Cortex of kidney (tissue), 1 donor: ENCODE measurements at places on chromosomes 7 and 10.

DNA sequence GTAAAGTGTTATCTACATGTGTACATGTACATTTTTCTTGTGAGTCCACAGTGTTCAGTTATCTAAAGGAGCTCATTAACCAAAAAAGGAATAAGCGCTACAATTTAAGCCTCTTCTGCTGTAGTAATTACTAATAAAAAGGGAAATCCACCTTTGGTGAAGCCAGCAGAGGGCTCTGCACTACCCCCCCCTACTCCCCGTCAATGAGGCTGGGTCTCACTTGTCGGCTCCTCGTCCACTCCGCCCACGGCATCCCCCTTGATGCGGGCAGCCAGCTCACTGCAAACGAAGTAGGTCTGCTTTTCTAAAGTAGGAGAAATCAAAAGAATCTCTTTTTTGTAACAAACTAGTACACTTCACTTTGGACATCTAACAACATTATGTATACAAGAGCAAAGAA lies 4.7 kb upstream of the WASHC2A start:
- no peak for DNase-seq

- no peak for DNase-seq
These were observed 281.7 kb downstream of the AHR start for GRCh38 chr7:17580141-17580540.

DNA sequence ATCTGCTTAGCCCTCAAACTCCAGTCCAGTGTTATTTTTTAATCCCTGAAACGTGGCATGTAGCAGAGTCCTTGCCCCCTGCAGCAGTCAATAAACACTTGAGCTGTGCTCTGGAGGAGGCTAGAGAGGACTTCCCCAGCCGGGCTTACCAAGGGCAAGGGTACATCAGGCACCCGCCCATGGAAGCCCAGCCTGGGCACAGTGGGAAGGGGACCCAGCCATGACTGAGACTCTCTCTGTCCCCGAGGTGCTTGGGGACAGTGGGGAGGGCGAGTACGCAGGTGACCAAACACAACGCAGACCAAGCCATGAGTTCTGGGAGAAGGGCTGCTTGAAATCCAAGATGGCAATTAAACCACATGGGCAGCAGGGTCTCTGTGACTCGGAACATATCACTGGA lies 45.2 kb downstream of the EBF3 start:
- DNase-seq: no peak

DNA sequence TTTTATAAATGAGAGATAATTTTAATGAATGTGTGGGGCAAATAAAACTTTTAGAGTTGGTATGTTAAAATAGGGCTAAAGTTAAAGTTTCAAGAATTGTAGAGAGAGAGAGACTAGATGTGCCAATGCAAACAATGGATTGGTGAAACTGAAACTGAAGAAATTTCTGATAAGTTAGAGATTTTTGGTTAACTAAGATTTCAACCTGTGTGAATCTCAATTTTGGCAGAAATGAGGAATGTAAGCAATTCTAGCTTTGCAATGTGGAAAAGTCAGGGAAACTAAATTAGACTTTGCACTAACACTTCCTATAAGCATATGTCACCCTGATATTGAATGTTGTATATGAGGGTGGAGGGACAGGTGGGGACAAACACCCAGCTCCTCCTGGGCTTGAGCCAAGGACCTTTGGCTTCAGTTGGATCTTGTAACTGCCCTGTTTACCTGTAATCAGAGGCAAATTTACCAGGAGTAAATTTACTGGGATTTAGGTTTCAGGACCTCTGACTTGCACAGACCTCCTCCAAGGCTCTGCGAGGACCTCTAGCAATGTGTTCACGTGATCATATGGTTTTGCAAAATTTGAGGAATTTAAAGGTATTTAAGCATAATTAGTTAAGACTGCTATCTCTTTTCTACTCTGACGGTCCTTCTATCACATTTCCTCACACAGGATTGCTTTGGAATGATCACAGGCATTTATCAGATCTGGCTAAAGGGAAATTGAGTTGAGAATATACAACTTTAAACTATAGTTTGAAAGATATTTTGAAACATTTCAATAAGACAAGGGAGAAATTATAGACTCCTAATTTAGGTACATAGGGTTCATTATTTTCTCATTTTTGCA lies 33.1 kb upstream of the RPA3 start:
- DNase-seq: no peak

DNA sequence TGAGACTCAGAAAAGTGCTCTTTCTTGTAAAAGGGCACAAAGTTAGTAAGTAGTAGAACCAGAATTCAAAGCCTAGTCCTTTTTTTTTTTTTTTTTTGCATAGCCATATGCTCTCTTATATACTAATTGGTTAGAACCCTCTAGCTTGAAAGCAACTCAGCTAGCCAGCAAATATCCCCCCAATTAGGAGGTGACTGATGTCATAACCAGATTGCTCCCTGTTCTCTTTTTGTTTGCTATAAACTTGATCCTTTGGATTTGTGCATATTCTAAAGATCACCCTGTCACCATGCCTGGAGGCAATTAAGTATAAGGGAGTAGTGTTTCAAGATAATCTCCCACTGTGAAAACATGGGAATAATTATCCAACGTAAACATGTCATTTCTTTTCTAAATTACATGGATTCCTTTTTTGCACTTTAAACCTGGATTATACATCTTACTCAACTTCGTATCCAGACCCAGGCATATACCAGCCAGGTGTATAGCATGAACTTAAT lies 963.4 kb downstream of the CNTNAP2 start:
- DNase-seq: no peak

DNA sequence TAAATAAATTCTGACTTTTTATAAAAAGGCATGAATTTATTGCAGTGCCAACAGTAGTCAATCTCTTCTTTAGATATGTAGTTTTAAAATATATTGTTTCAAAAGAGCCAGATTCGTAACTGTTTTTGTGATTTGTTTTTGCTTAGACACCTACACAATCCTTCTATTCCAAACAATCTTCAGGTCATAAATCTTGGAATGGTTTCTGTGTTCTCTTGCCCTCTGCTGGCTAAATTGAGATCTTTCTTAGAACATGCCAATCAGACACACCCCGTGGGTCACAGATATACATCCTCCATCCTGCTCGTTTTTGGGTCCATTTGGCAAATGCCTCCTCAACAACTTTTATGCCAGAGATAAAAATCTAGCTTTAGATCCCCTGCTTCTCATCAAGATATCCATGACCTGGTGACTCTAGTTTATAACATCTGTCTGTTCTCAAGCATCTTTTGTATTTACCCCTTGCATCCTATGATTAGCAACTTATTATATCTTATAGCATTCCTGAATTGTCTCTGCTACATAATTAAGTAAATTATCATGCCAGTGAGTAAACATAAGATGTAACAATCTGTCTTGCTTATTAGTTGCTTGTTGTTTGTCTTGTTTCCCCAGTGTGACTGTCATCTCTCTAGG lies 35.3 kb upstream of the IFRD1 start:
- no peak for DNase-seq

- no peak for DNase-seq
These were observed 18.9 kb upstream of the PNLIPRP3 start for GRCh38 chr10:116408719-116409118.

GRCh38 chr7:81138870-81139269 lies 220.0 kb upstream of the SEMA3C start:
- DNase-seq: no peak

DNA sequence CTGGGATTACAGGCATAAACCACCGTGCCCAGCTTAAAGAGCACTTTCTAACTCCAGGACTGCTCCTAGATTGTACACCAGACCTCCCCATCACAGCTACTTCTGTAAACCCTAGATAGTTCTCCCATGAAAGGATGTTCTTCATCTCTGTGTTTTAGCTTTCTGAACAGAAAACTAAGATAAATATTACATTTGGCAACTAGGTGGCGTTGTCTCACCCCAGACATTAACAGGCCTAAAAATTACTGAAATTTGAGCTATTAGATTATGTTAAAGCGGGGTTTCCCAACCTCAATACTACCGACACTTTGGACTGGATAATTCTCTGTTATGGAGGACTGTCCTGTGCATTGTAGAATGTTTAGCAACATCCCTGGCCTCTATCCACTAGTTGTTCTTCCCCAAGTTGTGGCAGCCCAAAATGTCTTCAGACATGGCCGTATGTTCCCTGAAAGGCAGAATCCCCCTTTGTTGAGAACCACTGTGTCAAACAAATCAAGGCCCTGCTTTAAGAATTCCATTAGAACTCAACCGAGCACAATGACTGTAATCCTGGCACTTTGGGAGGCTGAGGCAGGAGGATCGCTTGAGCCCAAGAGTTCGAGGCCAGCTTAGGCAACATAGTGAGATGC lies 19.1 kb downstream of the ATOH7 start:
- no peak for DNase-seq

GRCh38 chr7:81715984-81716588 lies 53.8 kb downstream of the HGF start:
- no peak for DNase-seq

DNA sequence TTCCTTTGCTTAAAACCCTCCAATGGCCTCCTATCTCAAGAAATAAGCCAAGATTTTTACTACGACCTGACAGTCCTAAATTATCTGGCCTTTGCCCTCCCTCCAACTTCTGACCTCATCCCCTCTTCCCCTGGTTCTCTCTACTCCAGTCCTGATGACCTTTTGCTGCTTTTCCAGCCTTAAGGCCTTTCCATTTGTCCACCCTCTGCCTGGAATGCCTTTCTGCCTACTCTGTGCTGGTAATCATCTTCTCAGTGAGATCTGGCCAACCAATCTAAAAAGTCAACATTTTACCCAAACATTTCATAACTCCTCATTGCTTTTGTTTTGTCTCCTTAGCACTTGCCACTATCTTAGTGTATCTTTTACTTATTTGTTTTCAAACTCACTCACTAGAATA lies 75.7 kb downstream of the VPS41 start:
- no peak for DNase-seq

DNA sequence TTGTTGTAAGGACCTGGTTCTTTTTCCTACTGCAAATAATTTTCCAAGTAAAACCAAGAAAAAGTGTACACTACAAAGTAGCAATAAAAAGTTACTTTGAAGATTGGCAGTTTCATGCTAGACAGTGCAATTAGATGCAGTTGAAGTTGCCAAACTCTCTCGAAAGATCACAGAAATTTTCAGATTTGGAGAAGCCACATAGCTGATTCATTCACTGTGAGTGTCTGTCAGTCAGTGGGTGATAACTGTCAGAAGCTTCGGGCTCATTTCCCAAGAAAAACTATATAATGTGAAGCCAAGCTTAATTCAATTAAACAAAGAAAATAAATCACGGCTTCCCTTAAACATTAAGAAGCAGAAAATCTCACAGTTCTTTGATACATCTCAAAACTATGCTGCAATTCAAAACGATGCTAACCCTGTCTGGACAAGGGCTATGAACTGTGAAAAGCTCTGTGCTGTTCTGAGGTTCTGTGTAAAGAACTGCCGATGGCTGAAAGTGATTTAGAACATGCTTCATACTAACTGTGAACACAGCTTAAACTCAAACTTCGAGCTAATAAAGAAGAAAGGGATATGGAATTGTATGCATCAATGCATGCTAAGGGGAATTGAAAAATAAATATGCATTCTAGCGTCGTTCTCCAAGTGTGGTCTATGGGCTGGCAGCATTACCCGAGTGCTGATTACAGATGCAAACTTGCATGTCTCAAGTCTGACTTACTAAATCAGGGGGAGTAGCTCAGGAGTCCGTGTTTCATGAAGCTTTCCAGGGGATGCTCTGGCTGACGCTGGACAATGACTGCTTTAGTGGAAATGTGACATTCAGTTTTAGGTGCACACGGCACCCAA lies 557.4 kb downstream of the CALN1 start:
- no peak for DNase-seq

- DNase-seq: no peak
These were observed 209.9 kb upstream of the FZD1 start for GRCh38 chr7:91054374-91054773.

DNA sequence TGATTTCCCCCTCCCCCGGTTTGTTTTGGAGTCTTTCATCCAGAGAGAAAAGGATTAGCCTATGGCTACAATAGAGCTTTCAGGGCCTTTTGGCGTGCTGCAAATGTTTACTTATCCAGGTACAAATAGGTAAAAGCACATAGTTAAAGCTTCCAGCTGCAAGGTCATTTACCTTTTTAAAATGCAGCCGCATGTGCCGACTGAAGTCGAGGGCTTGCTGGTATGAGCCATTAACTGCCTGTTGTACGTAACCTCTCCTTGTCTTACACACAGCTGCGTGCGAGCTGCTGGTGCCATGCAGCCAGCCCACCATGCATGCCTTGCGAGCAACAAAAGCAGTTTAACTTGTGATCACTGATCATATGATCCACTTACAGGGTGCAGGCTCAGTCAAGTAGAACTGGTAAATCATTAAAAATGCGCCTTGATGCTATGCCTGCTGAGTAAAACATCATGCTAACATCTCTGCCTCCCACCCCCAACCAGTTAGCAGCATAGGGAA lies 866.4 kb downstream of the LRMDA start:
- no peak for DNase-seq

DNA sequence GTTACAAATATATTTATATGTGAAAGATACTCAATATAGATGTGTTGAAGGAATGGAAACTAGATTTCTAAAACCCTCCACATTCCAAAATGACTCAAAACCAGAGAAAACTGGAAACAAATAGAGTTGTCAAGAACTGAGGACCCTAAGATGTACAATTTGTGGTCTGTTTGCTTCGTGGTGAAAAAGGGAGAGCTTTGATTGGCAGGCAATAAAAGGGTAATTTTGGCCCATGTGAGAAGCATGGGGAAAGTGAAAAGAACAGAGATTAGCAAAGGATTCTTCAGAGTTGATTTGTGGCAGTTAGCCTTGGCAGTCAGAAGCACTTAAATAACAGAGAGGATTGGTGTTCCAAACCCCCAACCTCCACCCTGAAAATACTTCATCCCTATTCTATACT lies 37.1 kb upstream of the DKK1 start:
- DNase-seq: no peak

- DNase-seq: no peak
These were observed 18.3 kb downstream of the STEAP1B start for GRCh38 chr7:22481726-22482125.

DNA sequence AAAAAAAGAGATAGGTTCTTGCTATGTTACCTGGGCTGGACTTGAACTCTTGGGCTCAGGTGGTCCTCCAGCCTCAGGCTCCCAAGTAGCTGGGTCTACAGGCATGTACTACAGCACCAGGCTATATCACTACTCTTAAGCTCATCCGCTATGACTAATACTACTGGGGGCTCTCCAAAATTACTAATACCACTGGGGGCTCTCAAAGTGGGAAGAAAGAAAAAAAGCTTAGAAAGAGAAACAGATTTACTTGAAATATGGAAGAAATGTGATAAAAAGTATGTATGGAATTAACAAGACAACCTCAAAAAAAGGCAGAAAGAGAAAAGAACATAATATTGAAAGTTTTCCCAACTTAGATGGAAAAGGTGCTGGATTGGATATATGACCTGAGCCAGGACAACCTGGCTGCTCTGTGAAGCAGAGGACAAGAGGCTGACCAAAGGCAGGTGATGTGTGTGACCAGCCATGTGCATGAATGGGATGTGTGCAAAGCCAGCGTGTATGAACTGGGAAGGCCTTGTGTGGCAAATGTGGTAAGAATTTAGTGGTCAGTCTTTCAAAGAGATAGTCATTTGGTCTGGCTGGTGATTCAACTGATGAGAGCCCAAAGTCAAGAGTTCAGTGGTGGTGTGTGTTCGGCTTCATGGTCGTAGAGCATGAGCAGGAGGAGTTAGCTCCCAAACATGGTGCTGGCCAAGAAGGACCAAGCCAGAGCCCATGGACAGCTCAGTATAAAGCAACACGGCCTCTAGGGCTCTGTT lies 232.4 kb upstream of the KLF14 start:
- no peak for DNase-seq
